ENCODE measurements at places on chromosomes 12 and 14.

DNA sequence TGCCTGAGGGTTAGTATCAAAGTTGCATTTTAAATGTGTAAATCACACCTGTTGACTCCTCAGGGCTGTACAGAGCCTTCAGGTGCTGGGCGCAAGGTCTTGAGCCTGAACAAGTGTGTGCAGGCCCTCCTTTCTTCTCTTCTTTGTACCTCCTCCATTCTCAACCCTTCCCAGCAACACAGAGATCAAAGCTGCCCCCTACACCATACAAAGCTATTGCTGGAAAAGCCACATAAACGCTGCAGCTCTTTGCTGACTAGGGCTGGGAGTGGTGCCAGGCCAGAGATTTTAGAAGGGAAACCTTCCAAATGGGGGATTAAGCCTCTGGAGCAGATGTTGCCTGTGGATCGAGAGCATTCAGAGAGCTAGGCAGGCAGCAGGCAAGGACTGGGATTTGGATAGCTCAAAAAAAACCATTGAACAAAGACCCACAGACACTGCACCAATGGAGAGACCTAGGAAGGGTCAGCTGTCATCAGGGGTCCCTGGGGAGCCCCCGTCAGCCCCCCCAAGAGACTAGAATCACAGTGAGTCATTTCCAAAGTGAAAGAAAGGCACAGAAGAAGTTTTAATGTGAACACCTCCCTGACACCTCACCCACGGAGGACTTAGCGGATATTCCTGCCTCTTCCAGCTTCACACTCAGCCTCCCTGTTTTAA lies 18.2 kb upstream of the SUSD6 start:
- DNase-seq, result peak; percentile 97

- no peak for DNase-seq
Observed at GRCh38 chr14:50926851-50927386, 17.4 kb downstream of the PYGL start.

GRCh38 chr12:65826353-65827171 lies 2.3 kb downstream of the HMGA2 start:
- DNase-seq, result peak; percentile 45

- no peak for DNase-seq
Observed at GRCh38 chr12:106957583-106957982, 1.9 kb downstream of the TMEM263 start.

GRCh38 chr14:23432946-23433345 lies 2.5 kb downstream of the MYH7 start:
- DNase-seq, result no peak

DNA sequence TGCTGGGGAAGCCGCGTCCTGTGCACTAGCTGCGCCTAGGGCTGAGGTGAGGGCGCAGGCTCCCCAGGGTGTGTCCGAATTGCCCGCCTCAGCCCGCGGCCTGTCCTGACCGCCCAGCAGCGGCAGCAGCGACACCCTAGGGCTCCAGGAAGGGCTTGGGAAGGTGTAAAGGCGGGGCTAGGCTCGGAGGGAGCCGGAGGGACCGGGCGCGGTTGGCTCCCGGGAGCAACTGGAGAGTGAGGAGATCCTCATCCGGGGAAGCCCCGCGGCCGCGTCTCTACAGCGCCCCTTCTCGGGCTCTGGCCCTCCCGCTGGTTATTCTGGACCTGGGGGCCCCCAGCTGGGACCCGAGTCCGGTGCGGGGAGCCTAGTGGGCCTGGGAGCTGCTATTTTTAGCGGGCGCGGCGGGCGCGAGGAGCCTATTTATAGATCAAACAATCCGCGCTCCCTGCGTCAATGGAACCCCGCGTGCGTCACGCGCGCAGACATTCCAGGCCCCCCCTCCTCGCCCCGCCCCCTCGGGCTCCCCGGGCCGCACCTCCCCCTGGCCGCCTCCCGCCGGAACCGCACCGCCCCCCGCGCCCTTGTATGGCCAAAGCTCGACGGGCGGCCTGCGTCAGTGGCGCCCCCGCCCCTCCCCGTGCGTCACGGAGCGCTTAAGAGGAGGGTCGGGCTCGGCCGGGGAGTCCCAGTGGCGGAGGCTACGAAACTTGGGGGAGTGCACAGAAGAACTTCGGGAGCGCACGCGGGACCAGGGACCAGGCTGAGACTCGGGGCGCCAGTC lies at the start of gene NR4A1:
NR4A1 (plus strand) TSS at position 685 of the 784 bp plus-strand sequence. CDS start 2,887 bp downstream, outside the sequence.
- peak; percentile 96 for DNase-seq

DNA sequence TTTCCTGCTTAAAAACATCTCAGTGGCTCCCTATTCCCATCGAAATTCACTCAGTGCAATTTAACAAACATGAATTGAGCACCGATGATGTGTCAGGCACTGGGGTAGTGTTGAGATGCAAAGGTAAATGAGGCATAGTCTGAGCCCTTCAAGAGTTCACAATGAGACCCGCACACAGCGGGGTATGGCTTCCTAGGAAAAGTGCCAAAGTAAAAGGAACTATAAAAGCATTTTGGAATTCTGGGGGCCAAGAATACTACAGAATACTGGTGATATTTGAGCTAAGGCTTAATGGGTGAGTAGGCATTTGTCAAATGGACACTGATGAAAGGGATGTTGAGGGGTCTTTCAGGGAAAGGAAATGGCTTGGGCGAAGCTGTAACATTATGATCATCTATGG lies 315.4 kb downstream of the DPF3 start:
- no peak for DNase-seq

- no peak for DNase-seq
Observed at GRCh38 chr12:53197011-53197640, 9.9 kb downstream of the ITGB7 start.

DNA sequence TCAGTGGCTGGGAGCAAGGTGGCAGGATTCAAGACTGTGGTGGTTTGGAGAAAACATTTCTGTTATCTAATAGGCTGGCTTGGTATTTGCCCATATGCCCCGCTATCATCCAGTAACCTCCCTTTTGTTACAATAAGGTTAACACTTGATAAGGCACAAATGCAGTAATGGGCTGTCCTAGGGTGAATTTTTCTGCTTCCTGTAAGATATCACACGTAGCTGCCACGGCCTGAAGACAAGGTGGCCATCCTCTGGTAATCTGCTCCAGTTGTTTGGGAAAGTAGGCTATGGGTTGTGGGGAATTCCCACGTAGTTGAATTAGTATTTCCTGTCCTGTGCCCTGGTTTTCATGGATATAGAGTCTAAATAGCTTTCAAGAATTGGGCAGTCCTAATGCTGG lies 23.1 kb downstream of the ANG start:
- DNase-seq, result no peak

DNA sequence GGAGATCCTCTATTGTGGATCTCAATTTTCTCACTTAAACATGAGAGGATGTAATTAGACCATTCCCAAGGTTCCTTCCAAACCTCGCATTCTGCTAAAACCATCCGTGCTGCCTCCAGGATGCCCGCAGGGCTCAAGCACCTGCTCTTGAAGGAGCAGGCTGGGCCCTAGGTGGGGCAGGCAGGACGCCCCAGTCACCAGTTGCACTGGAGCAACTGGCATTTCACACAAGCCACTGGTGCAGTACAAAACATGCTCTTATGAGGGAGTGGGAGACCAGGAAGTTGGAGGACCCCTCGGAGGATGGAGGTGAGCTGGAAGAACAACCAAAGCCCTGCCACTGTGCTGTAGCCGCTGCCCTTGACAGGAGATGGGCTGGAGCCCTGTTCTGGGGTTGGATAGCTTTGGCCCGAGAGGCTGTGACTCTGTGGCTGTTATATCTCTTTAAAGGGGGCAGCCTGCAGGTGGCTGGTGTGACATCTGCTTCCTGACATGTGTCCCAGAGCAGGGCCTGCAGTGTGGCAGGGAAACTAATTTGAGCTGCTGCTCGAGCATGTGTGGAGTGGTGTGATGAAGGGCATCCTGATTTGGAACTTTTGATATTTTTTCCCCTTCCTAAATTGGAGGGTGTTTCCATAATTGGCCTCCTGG lies 122.2 kb downstream of the CRACR2A start:
- peak; percentile 53 for DNase-seq

DNA sequence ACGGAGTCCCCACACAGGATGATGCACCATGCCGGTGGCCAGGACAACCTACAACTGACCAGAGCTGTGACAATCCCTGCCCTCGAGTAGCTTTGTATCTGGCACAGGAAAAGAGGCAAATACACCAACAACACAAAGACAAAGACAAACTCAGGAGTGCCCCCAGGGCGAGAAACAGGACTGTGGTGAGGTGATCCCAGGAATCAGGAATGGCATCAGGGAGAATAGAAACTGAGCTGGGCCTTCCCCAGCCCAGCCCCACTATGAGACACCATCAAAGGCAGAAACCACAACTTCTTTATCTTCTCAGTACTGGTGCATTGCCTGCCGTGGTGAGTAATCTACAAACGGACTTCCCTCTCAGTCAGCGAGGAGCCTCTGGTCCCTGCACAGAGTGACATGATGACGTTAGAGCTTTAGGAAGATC lies 157.7 kb downstream of the TTC7B start:
- no peak for DNase-seq

GRCh38 chr12:94126067-94126466 lies 22.3 kb upstream of the PLXNC1 start:
- DNase-seq, result no peak

- no peak for DNase-seq
Observed at GRCh38 chr14:61322011-61322798, 826 bp downstream of the PRKCH start.

GRCh38 chr12:89671469-89671868 lies 37.2 kb downstream of the ATP2B1 start:
- no peak for DNase-seq

DNA sequence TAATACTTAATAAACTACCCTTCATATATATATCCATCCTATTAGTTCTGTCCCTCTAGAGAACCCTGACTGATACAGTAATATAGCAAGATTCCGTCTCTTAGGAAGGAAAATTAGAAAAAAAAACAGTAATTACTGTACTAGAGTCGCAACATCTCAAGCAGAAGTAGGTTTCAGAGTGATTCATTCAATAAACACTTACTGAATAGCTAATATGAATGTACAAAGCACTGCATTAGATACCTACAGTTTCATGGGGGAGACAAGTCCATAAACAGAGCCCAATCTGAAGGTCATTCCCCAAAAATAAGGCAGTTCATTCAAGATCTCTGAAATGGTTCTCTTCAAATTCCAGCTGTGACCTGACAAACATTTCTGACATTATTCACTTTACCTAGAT lies 9.9 kb downstream of the CERS5 start:
- no peak for DNase-seq

GRCh38 chr14:68722968-68723566 lies 69.8 kb downstream of the ZFP36L1 start:
- DNase-seq, result no peak

- no peak for DNase-seq
Observed at GRCh38 chr12:78101113-78101876, 270.6 kb downstream of the NAV3 start.

DNA sequence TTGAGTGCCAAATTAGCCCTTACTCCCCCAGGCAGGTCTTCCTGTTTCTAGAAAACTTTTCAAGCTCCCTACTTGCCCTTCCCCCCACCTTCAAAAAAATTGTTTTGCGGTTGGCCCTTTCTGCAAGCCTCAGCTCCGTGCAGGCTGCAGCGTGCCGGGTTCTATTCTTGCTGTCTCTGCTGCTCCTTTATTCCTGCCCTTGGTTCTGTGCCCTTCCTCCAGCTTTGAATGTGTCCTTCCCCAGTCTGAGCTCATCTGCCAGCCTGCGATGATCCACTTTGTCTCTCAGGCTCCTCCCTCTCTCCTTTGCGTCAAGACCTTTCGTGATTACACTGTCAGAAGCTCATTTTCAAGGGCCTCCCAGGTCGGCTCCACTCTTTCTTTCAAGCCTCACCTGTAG lies 98.6 kb downstream of the IRF2BPL start:
- peak; percentile 82 for DNase-seq

DNA sequence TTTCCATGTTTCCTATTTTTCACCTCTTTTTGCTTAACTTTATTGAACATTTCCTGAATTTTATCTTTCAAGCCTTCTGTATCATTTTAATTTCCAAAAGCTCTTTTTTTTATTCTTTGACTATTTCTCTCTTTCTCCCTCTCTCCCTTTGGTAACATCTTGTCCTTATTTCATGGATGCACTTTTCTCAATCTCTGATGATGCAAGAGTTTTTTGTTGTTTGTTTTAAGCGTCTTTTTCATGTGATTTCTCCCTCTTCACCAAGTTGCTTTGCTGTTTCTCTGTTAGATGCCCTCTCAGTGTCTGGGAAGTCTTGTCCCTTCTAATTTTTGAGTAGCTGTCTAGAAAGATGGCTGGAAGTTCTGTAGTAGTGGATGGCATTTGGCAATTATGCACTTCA lies 62.6 kb downstream of the ANO6 start:
- no peak for DNase-seq

DNA sequence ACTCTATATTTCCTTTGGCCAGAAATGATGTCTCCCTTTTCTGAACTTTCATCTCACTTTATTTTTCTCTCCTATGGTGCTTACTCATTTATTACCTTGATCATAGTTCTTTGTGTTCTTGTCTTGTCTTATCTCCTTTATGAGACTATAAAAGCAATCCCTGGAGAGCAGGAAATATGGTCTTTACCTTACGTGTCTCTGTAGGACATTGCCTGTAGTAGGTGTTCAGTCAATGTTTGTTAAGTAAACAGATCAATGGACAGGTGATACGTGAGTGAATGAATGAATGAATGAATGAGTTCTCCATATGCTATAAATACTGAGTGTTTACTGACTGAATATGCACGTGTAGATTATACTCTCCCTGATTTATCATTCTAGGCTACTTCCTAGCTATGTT lies 193.7 kb upstream of the HMGA2 start:
- no peak for DNase-seq

GRCh38 chr14:79834868-79835267 lies 376.4 kb downstream of the DIO2 start:
- no peak for DNase-seq

GRCh38 chr14:26702721-26703230 lies 104.9 kb upstream of the NOVA1 start:
- no peak for DNase-seq

- no peak for DNase-seq
Observed at GRCh38 chr12:110436231-110436630, 13.9 kb downstream of the ARPC3 start.

DNA sequence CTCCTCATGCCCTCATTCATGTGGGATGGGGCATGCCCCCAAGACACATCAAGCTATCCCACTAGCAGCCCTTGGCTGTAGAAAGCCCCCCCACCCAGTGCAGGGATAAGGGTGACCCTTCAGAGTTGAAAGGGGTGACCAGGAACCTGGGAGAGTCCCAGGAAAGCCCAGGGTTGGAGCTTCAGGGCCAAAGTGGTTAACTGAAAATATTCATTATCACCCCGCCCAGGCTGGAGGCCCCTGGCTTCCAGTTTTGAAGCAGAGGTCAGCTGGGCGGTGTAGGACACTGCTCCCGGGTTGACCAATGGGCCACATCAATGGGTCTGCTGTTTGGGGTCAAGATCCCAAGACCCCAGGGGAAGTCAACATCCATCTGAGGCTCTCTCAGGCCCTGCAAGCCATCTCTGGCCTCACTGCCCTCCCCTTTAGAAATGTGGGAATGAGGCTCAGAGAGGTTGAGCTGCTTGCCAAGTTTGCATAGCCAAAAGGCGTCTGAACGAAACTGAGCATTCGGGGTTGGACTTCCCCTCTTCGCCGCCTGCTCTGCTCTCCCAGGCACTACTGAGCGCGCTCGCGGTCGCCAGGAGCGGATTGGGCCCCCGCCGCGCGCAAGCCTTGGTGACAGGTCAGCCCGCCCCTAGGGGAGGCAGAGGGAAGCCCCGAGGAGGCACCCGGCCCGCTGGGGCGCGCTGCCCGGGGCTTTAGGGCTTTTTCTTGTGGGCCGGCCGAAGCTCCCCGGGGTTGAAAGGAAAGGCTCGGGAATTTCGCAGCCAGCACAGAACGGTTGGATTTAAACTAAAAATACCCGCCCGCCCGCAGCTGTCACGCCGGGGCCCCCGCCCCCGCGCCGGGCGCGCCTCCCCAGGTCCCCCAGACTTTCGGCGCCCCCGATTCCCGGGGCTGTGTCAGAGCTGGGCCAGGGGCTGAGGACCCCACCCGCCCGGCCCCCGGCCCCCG lies 576 bp downstream of the SYNE3 start:
- DNase-seq, result peak; percentile 77
